ENCODE measurements at places on chromosomes 11 and 22.

DNA sequence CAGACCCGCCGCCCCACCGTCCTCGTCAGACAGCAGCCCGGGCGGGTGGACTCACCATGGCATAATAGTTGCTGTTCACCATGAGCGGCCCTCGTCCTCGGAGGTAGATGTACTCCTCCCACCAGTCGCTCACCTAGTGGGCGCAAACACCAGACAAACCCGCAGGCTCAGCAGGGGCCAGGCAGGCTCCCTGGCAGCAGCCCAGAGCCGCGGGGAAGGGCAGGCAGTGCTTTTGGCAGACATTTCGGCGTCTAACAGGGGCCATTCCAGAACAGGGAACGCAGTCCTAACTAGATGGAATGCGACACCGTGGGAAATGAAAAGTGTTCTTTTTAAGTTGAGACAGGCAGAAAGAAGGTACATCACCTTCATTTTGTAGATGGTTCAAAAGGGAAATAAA, 44.9 kb downstream of the CPT1A start:
- DNase-seq = no peak

DNA sequence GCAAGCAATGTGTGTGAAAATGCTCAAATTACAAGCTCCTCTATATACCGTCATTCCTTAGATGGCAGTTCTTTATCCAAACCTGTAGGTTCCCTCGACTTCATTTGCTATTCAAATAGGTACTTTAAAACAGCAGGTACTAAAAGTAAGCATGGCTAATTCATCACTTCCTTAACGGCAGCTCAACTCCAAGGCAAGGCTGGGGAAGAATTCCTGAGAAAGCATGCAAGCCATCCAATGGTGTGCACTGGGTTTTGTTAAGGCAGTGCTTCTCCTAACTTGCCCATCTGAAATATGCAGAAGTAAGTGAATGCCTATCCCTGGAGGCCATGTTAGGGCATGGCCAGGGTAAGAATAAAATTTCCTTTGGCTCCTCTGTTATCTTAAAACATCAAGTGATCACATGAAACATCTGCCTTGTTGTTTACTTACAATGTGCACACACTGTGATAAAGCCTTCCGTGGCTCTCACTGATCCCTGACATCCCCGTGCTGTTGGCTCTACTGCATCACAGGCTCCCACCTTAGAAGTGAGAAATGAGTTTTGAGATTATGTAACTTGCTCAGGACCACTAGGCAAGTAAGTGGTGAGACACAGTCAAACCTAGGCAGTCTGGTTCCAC, 52.1 kb downstream of the SMCO4 start:
- no peak for DNase-seq

GRCh38 chr11:12434325-12434654, 56.9 kb downstream of the PARVA start:
- DNase-seq = no peak

DNA sequence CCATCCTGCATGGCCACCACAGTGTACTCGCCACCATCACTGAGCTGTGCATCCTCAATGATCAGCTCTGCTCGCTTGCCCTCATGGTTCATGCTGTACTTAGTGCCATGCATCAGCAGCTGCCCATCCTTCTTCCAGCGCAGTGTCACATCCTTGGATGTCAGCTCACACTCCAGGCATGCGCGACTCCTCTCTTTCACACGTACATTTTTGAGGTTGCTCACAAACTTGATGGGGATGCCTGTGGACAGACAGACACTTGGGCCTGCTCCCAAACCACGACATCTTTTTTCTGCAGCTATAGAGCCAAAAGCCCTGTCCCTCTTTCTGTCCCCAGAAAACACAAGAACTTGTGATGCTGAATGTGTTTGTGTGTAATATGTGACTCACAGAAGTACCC, 10.5 kb downstream of the IGSF22 start:
- no peak for DNase-seq

DNA sequence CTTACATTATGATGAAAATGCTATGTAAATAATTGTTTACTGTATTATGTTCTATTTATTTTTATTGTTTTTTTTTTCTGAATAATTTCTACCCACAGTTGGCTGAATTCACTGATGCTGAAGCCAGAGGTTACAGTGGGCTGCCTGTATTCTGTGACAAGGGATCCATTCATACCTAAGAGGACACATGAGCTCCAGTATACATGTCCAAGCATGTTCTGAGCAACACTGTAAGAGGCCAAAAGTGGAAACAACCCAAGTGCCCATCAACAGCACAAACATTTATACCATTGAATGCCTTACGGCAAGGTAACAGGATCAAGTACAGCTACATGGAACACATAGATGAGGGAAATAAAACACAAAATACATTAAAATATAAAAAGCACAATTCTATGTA, 1.4 kb upstream of the SRSF8 start:
- DNase-seq = no peak

- no peak for DNase-seq
Measured at GRCh38 chr22:17767233-17768065, 6.8 kb downstream of the BID start.

DNA sequence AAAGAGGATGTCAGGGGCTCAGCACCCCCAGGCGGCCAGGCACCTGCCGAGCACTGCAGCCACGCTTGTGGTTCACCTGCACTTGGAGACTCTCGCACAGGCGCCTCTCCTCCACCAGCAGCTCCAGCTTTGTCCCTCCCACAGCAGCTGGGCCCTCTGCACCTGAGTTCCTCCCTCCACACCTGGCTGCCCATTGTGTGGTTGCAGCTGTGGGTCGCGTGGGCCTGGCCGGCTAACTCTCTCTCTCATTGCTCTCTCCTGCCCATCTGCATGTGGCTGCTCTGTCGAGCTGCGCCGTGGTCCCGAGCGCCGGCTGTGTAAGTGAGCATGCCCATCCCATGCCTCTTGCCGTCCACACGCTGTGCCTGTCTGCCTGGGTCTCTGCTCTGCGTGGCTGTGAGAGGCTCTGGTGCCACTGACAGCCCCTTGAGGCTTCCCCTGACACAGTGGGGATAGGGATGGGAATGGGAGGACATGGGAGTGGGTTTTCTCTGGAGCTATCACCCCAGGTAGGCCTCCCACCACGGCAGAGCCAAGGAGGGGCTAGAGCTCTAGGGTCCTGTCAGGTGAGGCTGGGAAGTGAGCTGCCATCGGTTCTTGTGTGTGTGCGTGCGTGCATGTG, 8.5 kb upstream of the ACR start:
- no peak for DNase-seq

GRCh38 chr22:17107547-17107810, 13.7 kb downstream of the TMEM121B start:
- no peak for DNase-seq

- DNase-seq = peak; percentile 53
Measured at GRCh38 chr11:120210626-120211521, at the start of gene OAF. Gene OAF, plus strand, starts transcription at chr11:120211032. Its CDS starts 248 bp downstream, at chr11:120211280.

GRCh38 chr11:26078231-26078821, 253.6 kb upstream of the ANO3 start:
- no peak for DNase-seq

GRCh38 chr11:64132191-64132771, 33.6 kb downstream of the MACROD1 start:
- DNase-seq = no peak

- no peak for DNase-seq
Measured at GRCh38 chr22:42315392-42315756, 44.9 kb upstream of the TCF20 start.

DNA sequence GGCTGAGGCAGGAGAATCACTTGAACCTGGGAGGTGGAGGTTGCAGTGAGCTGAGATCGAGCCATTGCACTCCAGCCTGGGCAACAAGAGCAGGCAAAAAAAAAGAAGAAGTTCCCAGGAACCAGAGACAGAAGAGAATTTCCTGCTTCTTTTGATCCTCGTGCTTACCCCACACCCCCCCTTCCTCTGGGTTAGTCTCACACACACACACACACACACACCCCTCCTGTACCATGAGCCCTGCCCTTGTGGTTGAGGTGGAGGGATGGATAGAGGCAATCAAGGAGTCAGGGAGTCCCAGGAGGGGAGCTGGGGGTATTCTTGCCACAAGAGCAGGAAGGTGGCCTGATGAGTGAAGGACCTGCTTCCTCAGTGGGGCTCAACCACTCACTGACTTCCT, 4.1 kb upstream of the UBE2L6 start:
- DNase-seq = no peak

GRCh38 chr11:40722179-40722795, 737.2 kb downstream of the LRRC4C start:
- DNase-seq = no peak

DNA sequence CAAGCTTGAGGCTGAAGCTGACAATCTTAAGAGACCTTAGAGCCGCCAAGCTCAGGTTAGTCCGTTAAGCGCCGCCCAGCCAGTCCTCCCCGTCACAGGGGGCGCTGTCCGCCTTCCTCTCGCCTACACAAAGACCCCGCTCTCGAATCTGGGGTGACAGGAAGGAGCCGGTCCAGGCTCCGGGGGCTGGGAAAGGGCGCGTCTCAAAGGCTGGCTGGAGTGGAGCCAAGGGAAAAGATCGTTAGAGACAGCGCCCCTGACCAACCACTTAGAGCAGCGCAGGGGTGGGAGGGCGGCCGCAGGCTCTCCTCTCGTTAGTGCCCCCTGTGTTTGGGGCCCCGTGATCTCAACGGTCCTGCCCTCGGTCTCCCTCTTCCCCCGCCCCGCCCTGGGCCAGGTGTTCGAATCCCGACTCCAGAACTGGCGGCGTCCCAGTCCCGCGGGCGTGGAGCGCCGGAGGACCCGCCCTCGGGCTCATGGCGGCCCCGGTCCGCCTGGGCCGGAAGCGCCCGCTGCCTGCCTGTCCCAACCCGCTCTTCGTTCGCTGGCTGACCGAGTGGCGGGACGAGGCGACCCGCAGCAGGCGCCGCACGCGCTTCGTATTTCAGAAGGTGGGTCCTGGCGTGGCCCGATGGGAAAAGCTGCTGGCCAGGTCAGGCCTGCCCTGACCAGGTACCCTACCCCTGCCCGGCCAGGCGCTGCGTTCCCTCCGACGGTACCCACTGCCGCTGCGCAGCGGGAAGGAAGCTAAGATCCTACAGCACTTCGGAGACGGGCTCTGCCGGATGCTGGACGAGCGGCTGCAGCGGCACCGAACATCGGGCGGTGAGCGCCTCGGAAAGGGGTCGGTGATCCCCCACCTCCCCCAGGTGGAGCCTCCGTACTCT, at the start of gene MUS81:
MUS81 (plus strand) TSS at position 156 of the 887 bp plus-strand sequence; CDS start at position 477, 321 bp downstream.
- peak; percentile 94 for DNase-seq

- no peak for DNase-seq
Measured at GRCh38 chr22:37501610-37502341, 15.6 kb upstream of the MFNG start.

DNA sequence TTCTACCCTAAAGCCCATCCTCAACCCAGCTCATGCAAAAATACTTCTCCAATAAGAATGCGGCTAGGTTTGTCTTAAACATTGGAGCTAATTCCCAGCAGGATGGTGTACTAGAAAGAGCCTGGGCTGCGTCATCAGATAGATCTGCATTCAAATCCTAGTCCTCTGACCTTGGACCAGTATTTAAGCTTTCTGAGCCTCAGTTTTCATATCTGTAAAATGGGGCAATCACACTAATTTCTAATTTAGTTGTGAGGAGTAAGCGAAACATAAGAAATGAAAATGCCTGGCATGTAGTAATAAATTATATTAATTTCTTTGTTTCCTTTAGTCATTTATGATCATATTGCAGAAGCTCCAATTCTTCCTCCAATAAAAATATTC, 32.2 kb upstream of the ACCSL start:
- DNase-seq = no peak

- DNase-seq = no peak
Measured at GRCh38 chr11:120413480-120413879, 77.3 kb downstream of the ARHGEF12 start.

- DNase-seq = no peak
Measured at GRCh38 chr11:57458060-57458409, 2.3 kb upstream of the RTN4RL2 start.

DNA sequence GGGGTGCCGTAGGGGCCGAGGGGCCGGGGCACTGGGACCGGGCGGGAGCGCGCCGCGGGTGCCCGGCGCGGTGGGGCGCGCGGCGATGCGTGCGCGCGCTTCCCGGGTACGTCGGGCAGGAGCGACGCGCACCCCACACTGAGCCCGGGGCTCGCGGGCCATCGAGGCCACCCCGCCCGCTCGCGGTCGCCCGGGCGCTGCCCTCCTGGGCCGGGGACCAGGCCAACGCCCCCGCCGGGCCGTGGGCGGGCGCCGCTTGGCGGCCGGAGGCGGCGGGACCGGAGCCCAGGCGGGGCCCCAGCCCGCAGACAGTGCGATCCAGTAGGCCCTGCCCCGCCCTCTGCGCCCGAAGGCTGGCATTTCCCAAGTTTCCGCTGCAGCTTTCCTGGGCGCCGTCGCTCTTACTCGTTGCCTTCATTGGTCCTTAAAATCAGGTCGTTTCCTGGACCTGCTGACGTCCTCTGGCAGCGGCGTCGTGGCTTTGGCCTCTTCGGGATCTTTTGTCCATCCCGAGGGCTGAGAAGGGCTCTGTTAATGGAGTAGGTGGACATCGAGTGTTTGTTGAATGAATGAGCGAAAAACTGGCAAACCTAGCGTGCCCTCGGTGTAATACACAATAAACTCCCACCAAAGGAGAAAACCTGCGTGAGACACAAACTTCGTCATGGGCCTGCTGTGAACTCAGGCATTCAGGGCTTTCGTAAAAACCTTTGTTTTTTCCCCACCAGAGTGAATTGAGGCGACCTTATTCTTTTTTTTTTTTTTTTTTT, 638 bp downstream of the PARVA start:
- DNase-seq = peak; percentile 35

DNA sequence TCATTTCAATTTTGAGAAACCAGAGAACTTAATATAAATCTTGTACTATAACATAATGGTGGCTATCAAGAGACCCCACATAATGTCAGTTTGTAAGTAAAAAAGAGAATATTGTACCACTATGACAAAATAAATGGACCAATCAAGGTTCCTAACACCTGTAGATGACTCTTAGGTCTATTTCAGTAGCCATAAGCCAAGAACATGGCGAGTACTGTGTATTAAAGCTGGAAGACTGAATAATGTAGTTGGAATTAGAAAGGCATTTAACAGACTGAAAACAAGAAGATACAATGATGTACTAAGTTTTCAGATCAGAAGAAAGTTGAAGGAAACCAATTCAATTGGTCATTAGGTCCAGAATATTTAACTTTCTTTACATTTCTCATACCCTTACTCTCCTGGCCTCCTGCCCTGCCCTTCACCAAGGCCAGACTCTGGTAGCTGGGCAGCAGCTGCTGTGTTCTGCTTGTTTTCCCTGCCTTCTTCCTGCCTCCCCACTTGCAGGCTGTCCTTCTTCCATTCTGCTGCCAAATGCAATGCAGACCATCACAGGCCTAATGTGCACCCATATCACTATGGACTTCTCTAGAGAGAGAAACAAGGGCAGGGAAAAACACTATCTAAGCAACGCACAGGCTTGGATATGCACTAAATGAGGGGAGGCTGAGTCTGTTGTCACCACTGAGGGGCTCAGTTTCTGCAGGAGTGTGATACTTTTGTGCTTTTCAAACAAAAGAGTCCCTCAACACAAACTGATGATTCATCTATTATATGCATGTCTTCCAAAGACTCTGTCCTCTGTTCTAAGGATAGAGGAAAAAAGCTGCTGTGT, 60.1 kb downstream of the RAB30 start:
- DNase-seq = no peak

Measured in anterior cingulate cortex (tissue), 58 donors.